ENCODE measurements at places on chromosomes 1 and 21.

DNA sequence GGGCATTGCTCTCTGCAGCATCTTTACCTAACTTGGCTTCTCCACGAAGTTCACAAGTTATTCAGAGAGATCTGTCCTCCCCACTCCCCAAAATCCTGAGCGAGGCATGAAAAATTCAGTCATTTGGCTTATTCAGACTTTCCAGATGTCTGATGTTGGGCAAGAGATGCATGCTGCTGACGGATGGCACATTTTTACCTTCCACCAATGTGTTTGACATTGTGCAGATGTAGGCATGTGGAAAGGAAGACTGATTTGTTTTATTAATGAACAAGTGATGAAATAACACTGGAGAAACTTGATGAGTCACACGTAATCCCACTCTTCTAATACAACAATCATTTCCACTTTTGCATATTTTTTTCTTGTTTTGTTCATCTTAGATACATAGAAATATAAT lies 86.7 kb downstream of the C1orf94 start:
- DNase-seq = no peak

- DNase-seq = no peak
These were observed 21.3 kb downstream of the SERINC2 start for GRCh38 chr1:31434101-31434871.

- DNase-seq = peak; percentile 70
These were observed 837 bp downstream of the SLC16A1 start for GRCh38 chr1:112954945-112955772.

DNA sequence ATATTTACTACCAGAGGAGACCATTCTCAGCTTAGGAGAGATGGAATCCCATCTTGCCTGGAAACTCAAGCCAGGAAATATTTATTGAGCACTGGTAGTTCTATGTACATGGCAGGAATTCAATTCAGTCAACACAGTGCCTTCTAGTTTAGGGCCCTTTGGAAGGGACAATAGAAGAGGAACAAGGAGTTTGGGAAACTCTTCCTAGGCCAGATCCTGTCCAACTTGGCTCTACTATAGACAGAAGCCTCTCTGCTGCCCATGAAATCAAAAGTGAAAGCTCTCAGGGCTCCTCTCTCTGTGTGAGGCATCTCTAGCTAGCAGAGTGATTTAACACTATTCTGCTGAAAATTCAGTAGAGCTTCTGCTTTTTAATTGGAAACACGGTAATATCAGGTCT lies 244.6 kb upstream of the MAP1LC3C start:
- DNase-seq = no peak

DNA sequence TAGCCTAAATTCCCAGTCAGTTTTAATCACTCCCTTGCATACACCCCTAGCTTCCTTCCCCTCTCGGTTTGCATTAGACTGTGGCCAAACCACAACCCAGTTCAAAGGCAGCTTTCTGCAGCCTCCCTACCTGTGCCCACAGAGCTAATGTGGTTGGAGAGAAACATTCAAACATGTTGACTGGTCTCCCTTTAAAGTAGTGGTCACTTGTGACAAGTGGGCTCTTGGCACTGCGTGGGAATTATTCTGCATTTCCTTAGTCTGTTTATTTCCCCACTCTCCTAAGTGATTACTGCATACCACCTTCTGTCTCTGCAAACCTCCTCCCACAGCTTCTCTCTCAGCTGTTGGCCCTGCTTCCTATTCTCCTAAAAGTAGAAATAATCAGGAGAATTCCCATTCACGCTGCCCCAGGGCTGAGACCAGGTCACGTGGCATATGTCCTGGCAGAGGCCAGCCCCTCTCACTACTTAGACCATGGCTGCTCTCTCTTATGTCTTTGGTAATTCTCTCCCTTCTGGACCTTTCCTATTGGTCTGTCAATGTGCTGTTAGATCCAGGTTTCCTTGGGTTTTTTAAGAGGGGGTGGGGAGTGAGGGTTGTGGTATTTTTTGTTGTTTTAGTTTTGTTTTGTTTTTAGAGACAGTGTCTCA lies 38.4 kb upstream of the CD101 start:
- DNase-seq = no peak

- no peak for DNase-seq
These were observed 75.2 kb downstream of the EVI5 start for GRCh38 chr1:92709738-92710137.

GRCh38 chr21:14968029-14968428 lies 96.8 kb downstream of the NRIP1 start:
- DNase-seq = no peak

- DNase-seq = no peak
These were observed 135.5 kb downstream of the TGFBR3 start for GRCh38 chr1:91750398-91750996.

- no peak for DNase-seq
These were observed 65.3 kb upstream of the SAMD13 start for GRCh38 chr1:84236256-84236655.

GRCh38 chr1:115322631-115323030 lies 15.4 kb downstream of the NGF start:
- no peak for DNase-seq

GRCh38 chr21:46459356-46460112 lies 843 bp downstream of the DIP2A start:
- peak; percentile 40 for DNase-seq

DNA sequence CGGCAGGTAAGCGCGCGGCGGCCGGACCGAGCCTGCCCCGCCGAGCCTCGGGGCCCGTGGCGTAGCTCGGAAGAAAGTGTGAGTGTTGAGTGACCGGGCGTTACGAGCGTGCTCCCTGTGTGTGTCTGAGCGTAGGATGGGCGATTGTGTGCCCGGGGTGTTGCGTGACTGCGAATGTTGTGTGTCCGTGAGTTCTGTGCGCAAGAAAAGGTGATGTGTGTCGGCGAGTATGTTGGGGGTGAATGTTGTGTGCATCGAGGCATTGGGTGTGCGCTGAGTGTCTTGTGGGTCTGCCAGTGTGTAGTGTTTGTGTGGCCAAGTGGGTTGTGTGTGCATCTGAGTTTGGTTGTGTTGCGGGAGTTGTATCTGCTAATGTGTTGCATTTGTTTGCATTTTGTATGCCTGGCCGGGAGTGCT lies 398 bp downstream of the PTPRU start:
- DNase-seq = peak; percentile 9

GRCh38 chr1:213931836-213932235 lies 55.9 kb upstream of the PROX1 start:
- DNase-seq = no peak

DNA sequence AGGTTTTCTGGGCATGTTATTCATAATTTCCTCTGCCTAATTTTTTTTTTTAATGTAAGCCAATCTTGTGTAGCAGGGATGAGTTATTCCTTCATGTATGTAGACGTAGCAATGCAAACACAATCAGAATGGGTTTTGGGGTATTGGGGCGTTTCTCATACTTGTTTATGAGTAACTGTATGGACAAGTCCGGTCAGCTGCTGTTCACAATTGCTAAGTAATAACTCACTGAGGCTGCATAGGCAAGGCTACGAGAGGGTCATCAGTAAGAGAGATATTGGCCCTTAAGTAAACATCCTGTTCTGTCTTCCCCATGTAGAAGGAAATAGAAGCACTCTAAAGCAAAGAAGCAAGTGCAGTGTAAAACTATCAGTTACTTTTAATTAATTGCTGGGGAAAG lies 9.5 kb upstream of the TARS2 start:
- DNase-seq = no peak

- peak; percentile 40 for DNase-seq
These were observed 859 bp downstream of the IFFO2 start for GRCh38 chr1:18955441-18956192.

DNA sequence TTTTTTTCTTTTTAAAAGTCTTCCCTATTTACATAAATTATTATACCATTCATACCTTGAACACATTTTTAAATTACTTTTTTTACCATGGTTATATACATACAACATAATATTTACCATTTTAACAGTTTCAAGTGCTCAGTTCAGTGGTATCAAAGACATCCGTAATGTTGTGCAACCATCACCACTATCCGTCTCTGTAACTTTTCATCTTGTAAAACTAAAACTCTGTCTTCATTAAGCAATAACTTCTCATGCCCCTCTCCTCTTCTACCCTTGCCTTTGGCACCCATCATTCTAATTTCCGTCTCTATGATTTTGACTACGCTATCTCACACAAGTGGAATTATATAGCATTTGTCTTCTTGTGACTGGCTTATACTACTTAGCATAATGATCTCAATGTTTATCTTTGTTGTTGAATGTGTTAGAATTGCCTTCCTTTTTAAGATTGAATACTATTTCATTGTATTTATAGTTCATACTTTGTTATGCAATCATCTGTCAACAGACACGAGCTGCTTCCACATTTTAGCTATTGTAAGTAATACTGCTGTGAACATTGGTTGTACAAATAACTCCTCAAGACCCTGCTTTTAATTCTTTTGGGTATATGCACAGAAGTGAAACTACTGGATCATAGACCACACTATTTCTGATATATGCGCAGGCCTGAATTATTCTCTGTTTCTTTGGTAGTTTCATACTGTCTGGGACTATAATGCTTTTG lies 689.5 kb upstream of the NCAM2 start:
- DNase-seq = no peak

DNA sequence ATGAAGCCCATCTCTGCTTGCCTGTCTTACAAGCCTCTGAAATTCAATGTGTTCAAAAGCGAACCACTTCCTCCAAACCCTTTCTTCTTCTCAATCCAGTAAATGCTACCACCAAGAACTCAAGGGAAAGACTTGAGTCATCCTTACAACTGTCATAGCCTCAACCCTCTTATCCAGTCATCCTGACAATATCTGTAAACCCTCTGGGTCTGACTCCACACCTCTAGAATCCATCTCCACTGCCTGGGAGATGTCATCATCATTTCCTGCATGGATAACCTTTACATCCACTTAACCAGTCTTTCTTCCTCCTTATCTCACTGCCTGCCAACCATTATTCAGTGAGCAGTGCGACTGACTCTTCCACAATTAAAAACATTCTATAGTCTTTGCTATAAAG lies 441.1 kb downstream of the SETD4 start:
- no peak for DNase-seq

GRCh38 chr21:41821756-41822431 lies 55.0 kb upstream of the RIPK4 start:
- no peak for DNase-seq

DNA sequence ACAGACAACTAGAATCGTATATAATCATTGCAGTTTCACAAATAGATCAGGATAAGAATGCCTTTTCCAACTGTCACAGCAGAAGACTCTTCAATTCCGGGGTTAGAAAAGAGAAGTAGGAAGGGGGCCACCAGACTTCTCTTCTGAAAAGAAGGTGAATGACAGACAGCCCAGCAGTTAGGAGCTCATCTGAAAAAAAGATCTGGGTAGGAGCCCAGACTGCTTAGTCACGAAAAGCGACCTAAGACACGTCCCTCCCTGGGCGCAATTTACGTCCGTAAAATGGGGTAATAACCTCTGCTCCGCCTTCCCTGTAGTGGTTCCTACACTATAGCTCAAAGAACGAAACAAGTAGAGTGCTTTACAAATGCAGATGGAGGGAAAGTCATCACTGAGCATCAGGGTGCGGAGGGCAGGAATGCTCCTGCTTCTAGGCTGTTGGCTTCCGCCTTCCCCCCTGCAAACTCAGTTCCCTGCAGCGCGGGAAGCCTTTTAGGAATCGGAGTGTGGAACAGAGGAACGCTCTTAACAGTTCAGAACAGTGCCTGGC lies 582 bp downstream of the ORC1 start:
- peak; percentile 92 for DNase-seq

Measured in hematopoietic multipotent progenitor cell treated with erythropoietin and hydrocortisone succinate and interleukin-3 and kit ligand, for 8 days (in vitro differentiated cells).